NCI-H1417 treated with DMSO at 0.1 percent for 48 hours (cell line): ENCODE measurements at places on chromosomes 4 and X.

GRCh38 chrX:1006156-1006730, 206.2 kb downstream of the CRLF2 start:
- no peak for DNase-seq

- DNase-seq = no peak
Observed at GRCh38 chrX:721354-721753, 90.8 kb downstream of the SHOX start.

DNA sequence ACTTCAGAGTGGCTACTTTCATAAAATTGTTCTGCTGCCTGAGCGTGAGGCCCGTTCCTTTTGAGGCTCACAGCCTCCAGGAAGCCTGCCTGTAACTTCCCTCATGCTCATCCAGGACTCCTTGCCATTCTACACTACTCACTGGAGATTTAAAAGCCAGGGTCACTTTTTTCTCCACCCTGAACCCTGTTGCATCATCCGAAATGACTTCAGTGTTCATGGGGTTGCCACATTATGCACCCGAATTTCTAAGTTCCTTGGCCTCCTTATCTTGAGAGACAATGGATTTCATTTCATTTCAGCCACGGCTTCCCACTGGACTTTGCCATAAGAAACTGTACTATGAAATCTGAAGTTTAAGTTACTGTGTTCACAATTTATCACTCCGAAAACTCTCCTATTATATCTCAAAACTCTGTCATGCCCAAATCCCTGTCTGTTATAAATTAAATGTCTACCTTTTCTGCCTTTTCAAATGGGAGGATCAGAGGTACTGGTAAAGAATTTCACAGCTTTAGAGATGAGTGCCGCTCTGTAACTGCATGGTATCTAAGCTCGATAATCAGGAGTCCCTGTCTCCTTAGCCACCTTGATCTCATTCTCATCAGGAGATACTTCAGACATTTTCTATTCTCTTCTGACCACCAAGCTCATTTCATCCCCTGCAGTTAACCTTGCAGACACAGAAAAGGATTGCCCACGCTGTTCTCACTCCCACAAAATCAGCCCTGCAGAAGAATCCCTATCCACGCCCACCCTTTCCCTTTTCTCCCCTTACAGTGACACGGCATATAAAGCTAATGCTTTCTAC, 59.9 kb downstream of the TRIML1 start:
- no peak for DNase-seq

DNA sequence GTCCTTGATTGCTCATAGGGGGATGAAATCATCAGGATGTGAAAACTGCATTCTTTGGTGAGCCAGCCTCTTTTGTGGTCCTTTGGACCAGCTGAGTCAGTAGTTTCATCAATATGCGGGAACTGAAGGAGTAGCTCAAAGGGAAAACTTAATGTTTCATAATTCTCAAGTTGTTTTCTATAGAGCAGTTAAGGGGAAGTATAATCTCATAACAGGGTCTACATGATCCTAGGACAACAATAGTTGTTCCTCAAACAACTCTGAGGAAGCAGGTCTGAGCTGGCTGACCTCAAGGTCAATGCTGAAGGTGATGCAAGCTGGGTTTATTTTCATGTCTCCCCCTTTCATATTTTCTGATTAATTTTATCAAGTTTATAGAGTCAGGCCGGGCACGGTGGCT, 36.1 kb upstream of the IRF2 start:
- DNase-seq = no peak

DNA sequence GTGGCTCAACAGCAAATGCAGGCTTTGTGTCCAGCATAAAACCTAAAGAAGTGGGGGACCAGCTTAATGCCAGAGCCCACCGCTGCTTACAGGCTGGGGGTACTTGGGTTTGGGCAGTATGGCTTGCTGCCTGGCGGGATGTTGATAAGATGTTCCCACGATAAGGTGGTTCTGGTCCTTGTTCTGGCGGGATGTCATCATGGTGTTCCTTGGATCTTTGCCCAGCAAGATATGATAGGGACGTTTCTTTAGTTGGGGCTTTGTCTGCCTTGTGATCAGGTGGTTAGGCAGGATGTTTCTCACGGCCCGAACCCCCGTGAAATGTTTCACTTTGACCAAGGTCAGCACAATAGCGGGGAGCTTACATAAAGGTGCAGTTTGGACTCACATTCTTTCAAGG, 35.3 kb downstream of the PNPLA4 start:
- no peak for DNase-seq

- DNase-seq = no peak
Observed at GRCh38 chrX:15864023-15864422, 9.4 kb upstream of the AP1S2 start.

DNA sequence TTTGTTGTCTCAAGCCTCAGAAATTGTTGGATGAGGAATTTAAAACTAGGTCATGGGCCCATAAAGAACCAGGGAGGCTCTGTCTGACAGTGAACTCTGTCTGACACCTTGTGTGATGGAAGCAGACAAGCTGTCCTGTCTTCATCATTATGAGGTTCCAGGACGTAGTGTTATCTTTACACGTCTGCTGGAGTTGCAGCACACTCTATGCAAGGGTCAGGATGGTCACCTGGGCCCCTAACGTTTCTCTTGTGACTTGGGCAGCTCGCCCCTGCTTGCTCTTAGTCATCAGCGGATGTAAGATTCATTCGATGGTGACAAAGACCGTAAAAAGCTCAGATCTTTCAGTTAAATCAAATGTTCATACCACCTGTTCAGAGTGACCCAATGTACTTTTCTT, 92.0 kb upstream of the ADGRG2 start:
- no peak for DNase-seq

GRCh38 chrX:133215747-133216146, 2.4 kb downstream of the TFDP3 start:
- no peak for DNase-seq

DNA sequence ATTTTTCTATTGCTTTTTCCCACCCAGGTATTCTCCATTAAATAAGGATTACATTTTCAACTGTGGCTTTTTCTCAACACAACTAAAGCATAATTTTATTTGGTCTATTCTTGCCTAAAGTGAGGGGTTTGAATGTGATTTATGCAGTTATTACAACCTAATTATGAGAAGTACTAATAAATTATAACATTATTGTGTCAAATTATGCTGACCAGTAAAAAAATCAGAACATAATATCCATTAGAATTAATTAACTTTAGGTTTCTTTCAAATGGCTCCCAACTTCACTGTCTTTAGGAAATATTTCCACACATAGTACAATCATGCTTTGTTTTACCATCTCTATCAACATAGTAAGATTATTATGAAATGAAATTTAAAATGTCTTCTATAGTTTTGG, 1293.9 kb downstream of the FSTL5 start:
- DNase-seq = no peak

GRCh38 chr4:3498901-3499510, 33.2 kb downstream of the LRPAP1 start:
- no peak for DNase-seq

GRCh38 chrX:8653956-8654355, 78.0 kb downstream of the ANOS1 start:
- DNase-seq = no peak

DNA sequence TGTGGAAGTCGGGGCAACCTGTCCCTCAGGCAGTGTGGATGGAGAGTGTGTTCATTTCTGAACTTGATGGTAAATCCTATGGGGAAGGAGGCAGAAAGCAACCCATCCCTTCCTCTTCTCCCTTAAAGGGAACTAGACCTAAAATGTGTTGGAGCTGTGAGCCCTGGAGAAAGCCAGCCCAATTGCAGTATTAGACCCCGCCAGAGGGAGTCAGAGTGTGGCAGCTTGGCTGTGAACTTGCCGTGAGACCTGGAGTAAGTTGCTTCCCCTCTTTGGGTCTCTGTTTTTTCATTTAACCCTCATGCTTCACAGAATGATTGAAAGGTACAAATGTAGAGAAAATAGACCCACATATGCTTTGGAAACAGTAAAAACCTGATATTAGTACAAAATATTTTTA, 108.7 kb upstream of the PAK3 start:
- DNase-seq = no peak

DNA sequence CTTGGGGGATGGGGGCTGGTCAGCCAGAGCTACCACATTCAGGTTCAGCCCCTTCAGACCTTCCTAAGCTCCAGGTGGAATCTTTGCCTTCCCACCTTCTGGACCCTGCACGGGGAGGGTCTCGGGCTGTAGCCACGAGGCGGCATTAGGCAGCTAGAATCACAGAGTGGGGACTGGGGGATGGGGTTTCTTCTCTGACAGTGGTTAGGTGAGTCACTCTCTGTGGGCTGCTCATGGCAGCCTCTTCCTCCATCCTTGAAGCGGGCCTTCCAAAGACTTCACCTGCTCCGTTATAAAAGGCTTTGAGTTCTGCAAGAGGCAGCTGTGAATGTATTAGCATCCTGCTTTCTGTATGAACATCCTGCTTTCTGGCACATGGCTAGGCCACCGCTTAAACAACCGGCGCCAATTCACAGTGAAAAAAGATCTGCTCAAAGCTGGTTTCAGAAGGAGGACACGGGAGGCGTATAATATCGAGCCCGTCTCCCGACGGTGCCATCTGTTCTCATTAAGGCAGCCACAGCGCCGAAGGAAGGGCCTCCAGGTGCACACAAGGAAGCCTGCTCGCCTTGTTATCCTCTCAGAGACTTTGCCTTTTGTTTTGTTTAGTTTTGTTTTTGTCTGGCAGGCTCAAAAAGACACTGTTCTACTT, 74.3 kb upstream of the IGFBP7 start:
- no peak for DNase-seq

DNA sequence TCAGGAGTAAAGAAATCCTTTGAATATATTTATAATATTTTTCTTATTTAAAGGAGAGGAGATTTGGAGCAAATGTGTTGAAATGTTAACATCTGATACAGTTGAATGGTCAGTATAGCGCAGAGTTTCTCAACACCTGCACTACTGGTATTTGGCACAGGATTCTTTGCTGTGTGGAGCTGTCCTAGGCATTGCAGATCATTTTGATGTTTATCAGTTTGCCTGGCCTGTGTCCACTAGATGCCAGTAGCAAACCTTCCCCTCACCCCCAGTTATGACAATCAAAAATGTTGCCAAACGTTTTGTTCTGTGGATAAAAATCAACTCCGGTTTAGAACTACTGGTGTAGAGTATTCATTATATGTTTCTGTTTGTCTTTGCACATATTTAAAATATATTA, 765.3 kb upstream of the SLIT2 start:
- no peak for DNase-seq

DNA sequence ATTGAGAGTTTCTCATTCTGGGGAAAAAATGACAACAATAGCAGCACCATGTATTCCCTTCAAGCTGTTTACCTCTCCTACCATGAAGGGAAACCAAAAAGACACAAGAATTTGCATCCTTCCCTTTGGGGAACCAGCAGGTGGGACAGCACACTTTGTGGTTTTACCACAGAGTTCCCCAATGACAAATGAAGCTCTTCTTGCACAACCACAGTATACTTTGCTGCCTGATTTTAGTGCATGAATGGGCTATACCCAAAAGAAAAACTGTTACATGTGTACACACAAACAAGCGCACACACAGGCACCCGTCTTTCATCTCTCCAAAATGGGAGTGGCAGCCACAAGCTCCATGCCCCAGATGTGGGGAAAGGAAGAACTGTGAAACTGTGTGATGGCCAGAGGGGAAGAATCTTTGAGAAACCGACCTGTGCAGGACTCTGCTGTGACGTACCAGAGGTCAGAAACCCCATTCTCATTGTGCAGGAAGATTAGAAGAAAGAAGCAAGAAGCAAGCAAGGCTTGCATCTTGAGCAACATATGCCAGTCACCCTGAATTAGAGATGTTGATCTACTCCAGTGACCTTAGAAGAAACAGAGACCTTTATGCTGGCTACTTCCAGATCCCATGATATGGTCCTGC, 2.7 kb upstream of the MAML3 start:
- DNase-seq = no peak

GRCh38 chr4:119748853-119749252, 120.2 kb upstream of the PDE5A start:
- DNase-seq = no peak

DNA sequence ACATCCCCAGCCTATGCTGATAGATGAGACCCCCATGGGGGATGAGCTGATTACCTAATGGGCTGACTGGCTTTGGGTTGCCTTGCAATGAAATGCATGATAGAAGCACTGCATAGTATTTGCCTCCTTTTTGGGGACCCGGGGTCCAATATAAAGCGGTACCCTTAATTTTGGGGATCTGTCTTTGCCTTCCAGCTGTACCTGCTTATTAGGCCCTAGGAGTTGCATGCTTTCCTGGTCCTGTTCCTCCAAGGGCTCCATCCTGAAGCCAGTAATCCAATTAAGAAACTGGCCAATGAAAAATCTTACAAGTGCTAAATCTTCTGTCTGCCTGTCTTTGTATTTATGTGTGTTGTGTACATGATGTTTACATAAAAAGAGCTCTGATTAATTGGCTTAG, 791.6 kb downstream of the TRIML1 start:
- no peak for DNase-seq

- DNase-seq = no peak
Observed at GRCh38 chr4:189806506-189806905, 134.2 kb upstream of the FRG1 start.

DNA sequence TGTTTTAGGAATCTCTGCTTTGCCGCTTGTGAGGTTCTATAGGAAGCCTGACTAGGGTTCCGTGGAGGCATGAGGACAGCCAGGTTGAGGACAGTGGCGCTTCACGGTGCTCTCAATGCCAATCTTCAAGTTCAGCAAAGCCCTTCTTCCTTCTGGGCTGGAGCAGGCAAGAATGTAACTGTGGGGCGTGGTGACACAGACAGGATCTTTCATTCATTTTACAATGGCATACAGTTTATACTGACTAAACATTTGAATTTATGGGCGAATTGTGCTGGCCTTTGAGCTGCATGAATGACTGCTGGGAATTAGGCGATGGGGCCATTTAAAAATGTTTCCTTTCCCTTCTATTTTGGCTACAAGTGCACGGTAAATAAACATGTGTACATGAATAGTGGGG, 2.9 kb upstream of the NHS start:
- no peak for DNase-seq

DNA sequence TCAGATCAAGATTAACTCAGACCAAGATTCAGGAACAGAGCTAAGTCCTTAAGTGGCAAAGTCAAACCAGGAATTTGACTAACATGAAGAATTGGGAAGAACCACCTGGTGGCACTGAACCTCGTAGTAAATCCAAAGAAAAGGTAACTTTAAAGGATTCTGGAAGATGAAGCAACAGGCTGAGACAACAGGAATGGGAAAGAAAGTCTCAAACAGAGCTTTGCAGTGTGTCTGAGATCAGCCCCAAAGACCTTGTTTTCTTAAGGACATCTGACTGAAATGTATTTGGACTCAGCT, 126.1 kb downstream of the ASB9 start:
- DNase-seq = no peak

GRCh38 chrX:127764674-127765073, 287.5 kb downstream of the ACTRT1 start:
- no peak for DNase-seq

- no peak for DNase-seq
Observed at GRCh38 chrX:106898462-106898861, 4.7 kb downstream of the RIPPLY1 start.

- DNase-seq = no peak
Observed at GRCh38 chrX:137479386-137479785, 86.5 kb upstream of the ZIC3 start.

GRCh38 chr4:161178310-161178709, 985.5 kb downstream of the FSTL5 start:
- DNase-seq = no peak
